ENCODE measurements at places on chromosomes 13 and 19.

GRCh38 chr19:45817725-45818301 lies 2.7 kb upstream of the RSPH6A start:
- DNase-seq, result no peak

- DNase-seq, result no peak
Measured at GRCh38 chr13:112716461-112716820, 26.6 kb downstream of the ATP11A start.

GRCh38 chr19:19106056-19106551 lies 32.2 kb downstream of the TMEM161A start:
- DNase-seq, result no peak

DNA sequence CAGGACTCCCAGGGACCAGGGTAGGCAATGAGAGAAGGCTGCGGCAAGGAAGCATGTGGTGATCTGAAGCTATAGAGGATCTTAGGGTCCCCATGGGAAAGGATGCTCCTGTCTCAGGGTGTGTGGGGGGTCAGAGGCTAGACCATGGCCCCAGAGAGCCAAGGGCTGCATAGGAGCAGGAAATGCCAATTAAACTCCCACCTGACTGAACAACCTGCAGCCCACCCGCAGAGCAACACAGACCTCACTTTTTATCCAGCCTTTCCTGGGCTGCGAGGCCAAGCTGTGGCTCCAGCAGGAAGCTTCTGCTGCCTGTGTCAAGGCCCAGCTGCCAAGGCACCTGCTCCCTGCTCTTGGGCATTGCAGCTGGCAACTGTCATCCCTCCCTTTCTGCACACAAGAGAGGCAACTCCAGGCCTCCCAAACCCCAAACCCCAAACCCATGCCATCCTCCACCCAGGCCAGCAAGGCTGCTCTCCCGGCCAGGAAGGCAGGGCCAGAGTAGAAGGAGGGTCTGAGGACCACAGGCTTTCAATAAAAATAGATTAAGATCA lies 290.1 kb downstream of the FOXO1 start:
- DNase-seq, result peak; percentile 21

- no peak for DNase-seq
Measured at GRCh38 chr13:75324413-75324940, 157.5 kb downstream of the TBC1D4 start.

DNA sequence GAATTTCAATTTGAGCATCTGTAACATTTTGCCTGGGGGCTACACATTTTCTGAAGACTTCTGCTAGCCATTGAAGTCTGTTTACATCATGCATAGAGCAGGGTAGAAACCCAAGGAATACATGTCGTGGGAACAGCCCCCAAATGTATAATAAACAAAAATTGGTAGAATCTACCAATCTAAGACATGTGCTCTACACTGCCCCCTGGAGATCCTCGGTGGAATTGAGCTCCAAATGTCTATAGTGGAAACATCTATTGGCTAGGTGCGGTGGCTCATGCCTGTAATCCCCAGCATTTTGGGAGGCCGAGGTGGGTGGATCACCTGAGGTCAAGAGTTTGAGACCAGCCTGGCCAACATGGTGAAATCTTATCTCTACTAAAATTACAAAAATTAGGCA lies 57.3 kb downstream of the MBD3L2B start:
- DNase-seq, result peak; percentile 37

DNA sequence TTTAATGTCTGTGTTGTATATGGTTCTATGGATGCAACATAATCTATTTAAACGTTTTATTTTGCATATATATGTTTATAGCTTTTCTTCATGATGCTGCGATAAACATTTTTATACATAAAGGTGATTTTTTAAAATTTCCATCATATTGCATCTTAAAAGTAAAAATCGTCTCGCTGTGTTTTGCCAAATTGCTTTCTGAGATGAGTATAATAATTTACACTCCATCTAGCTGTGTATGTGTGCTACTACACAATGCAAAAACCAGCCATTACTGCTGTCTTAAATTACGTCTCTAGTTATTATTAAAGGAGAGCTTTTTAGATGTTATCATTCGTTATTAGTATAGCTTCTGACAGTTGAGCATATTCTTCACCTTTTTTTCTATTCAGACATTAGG lies 37.2 kb downstream of the METTL21C start:
- no peak for DNase-seq

DNA sequence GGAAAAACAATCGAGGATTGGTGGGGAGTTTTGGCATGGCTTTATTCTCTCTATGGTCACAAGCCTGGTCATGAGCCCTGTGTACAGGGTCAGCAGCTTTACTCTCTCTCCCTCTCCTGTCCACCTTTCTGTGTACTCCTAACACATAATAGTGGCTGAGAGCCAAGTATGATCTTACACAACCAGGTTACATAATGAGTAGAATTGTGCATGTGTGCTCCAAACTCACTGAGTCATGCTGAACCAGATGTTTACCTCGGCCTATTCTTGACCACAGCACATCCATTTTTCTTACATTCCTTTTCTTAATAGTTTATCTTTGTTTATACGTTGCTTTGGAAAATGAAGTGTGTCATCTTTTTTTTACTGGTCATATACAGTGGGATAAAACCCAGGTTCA lies 53.1 kb downstream of the ZNF254 start:
- DNase-seq, result no peak

DNA sequence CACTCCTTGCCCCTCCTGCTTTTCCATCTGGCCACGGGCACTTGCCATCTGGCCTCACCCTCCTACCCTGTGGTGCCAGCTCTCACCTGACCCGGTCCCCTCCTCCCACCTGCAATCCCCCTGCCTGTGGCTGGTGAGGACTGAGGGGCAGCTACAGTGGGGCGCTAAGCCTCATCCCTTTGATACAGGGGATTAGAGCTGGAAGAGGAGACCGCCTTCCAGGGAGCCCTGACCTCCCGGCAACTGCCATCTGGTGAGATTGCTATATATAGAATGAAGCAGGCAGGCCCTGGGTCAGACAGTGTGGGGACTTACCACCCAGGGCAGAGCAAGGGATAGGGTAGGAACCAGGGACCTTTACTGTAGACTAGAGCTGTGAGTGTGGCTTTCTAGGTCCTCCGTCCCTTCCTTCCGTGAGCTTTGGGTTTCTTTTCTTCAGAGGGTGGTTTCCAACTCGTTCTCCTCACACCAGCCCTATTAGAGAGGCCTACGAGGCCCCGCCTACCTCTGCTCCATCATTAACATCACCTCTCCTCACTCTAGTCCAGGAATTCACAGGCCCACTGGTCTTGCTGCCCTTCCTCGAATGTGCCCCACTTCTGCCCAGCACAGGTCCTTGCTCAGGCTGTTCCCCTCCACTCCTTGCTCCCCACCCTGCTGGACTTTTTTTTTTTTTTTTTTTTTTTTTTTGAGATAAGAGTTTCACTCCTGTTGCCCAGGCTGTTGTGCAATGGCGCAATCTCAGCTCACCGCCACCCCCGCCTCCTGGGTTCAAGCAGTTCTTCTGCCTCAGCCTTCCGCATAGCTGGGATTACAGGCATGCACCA lies 7.7 kb downstream of the KASH5 start:
- DNase-seq, result no peak

GRCh38 chr19:49125025-49125731 lies 5.8 kb downstream of the PPFIA3 start:
- DNase-seq, result no peak

- DNase-seq, result peak; percentile 3
Measured at GRCh38 chr19:40691421-40692211, 1.2 kb upstream of the NUMBL start.

DNA sequence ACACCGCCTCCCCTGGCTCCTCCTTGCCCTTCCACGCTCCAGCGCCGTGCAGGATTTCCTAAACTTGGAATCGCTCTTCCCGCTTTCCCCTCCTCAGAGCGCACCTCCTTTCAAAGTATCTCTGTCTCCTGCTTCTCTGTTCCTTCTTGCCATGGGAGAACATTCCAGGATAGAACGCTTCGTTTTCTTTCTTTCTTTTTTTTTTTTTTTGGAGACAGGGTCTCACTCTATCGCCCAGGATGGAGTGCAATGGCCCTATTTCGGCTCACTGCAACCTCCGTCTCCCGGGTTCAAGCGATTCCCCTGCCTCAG lies 574 bp upstream of the XPO4 start:
- no peak for DNase-seq

GRCh38 chr13:108948251-108948671 lies 318.9 kb downstream of the MYO16 start:
- no peak for DNase-seq

DNA sequence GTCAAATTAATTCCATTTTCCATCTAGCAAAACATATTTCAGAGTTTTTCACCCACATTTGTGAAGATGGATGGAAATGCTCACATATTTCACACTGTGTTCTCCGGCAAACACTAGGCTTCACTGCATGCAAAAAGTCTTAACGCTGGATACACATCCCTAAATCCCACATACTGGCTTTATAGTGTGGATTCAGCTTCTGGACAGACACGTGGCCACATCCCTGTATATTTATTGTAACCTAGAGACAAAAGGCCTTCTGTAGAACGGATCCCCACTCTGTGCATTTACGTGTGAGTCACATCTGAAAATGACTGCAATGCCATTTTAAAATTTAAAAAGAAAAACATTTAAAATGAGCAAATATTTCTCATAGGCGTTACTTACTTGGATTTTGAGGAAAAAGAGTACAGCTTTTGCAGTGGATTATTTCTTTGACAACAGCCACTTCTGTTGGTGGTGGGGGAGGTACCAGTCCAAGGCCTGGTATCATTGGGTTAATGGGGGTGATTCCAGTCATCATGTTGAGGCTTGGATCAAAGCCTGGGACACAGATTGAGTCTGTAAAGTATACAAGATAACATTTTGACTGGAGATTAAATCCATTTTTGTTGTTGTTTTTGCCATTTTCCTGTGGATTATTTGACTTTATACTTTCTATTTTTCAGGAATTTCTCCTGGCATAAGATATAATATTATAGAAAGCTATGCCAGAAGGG lies 337.7 kb downstream of the DNAJC15 start:
- DNase-seq, result no peak

All from Jurkat, Clone E6-1 (cell line).